WTC11 (cell line): ENCODE measurements at places on chromosomes 1 and 21. TPM values are rescaled to one million over a fixed set of nuclear protein-coding genes. Genes with fewer than 3 reads are reported as not detected.

DNA sequence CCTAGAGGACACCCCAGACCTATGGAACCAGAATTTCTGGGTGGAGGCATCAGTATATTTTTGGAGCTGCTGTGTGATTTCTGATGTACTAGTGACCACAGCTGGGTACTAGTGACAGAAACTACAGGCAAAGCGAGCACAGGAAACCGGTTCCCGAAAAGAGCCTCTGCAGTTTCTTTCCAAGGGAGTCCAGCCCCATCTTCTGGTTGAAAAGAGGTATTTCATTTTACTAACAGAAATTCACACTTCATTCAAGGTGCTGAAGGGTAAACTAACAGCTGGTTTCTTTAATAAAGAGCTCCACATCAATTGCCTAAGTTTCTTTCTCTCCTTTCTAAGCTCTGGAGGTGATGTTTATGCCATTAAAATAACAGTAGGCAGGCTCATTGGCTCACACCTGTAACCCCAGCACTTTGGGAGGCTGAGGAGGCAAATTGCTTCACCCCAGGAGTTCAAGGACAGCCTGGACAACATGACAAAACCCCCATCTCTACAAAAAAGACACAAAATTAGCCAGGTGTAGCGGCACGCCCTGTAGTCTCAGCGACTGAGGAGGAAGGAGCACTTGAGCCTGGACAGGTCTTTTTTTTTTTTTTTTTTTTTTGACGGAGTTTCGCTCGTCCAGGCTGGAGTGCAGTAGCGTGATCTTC is 22.0 kb downstream of the THAP3 start:
- no peak overlapping the region for H3K4me3 ChIP-seq
- H3K4me1 ChIP-seq = peaks cover 16% of the 10 kb centered on the region
- H3K27ac ChIP-seq = peak overlapping the region; percentile 71
- peak; percentile 27 for DNase-seq
- peaks cover 46% of the 10 kb centered on the region for H3K36me3 ChIP-seq

DNA sequence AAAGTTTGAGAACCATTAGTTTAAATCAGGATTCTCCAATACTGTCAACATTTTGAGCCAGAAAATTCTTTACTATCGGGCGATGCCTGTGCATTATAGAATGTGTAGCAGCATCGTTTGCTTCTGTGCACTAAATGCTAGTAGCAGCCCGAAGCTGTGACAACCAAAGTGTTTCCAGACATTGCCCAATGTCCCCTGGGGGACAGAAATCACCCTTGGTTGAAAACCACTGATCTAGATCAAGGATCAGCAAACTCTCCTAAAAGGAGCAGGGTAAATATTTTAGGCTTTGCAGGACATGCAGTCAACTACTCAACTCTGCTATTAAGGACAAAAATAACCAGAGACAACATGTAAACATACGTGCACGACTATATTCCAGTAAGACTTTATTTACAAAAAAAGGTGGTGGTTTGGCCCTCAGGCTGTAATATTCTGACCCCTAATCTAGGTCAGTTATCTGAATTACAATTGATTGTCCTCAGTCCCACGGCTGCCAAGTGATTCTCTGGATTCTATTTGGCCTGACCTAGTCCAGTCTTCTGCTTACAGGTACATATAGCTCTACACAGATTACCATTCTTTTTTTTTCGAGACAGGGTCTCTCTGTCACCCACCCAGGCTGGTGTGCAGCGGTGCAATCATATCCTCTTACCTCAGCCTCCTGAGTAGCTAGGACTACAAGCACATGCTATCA is 10.6 kb downstream of the FAF1 start:
- H3K4me3 ChIP-seq = no peak overlapping the region
- H3K27ac ChIP-seq = no peak overlapping the region; the same call in 1 of the 2 replicates
- no peak for DNase-seq
- no peaks in the 10 kb centered on the region for H3K27me3 ChIP-seq
- peaks cover 12% of the 10 kb centered on the region for H3K36me3 ChIP-seq

GRCh38 chr1:243903041-243903440 is 53.0 kb upstream of the AKT3 start:
- DNase-seq = no peak
- H3K36me3 ChIP-seq = no peaks in the 10 kb centered on the region
- H3K27ac ChIP-seq = no peak overlapping the region
- H3K4me3 ChIP-seq = no peak overlapping the region

DNA sequence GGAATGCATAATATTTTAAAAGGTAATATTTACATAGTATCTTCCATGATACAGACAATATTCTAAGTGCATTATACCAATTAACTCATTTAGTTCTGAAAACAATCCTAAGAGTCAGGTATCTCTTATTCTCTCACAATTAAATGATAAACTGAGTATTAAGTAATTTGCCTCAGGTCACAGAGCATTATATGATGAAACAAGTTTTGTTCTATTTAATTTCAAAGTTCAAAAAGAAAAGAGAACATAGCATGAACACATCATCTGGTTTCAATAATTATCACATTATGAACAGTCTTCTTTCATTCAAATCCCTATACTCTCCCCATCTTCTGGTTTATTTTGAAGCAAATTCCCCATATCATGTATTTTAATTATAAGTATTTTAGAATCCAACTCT is 927.5 kb downstream of the ADGRL2 start:
- no peaks in the 10 kb centered on the region for H3K27me3 ChIP-seq
- no peaks in the 10 kb centered on the region for H3K4me1 ChIP-seq
- DNase-seq = no peak

- no peak overlapping the region for H3K27ac ChIP-seq
- no peaks in the 10 kb centered on the region for H3K27me3 ChIP-seq
- H3K4me3 ChIP-seq = no peak overlapping the region
- DNase-seq = no peak
- peaks cover 7% of the 10 kb centered on the region for H3K36me3 ChIP-seq
These were observed 22.4 kb upstream of the ABCD3 start for GRCh38 chr1:94395748-94396309.

GRCh38 chr1:67853704-67854103 is 20.4 kb upstream of the GNG12 start:
- peaks cover 8% of the 10 kb centered on the region for H3K4me1 ChIP-seq
- H3K27me3 ChIP-seq = no peaks in the 10 kb centered on the region
- H3K27ac ChIP-seq = no peak overlapping the region
- peak; percentile 95 for DNase-seq

- peak; percentile 29 for DNase-seq
- peaks cover 5% of the 10 kb centered on the region; the same call in 1 of the 2 replicates for H3K36me3 ChIP-seq
- peaks cover 13% of the 10 kb centered on the region for H3K4me1 ChIP-seq
- no peak overlapping the region for H3K27ac ChIP-seq
- peaks cover 49% of the 10 kb centered on the region for H3K27me3 ChIP-seq
These were observed 93.6 kb upstream of the SMYD2 start for GRCh38 chr1:214187121-214187900.

GRCh38 chr1:193658081-193658480 is 471.7 kb upstream of the B3GALT2 start:
- no peaks in the 10 kb centered on the region for H3K27me3 ChIP-seq
- no peak for DNase-seq
- H3K36me3 ChIP-seq = no peaks in the 10 kb centered on the region
- no peak overlapping the region for H3K4me3 ChIP-seq

GRCh38 chr1:198604975-198605374 is 33.9 kb upstream of the PTPRC start:
- peaks cover 44% of the 10 kb centered on the region for H3K4me1 ChIP-seq
- H3K27me3 ChIP-seq = no peaks in the 10 kb centered on the region
- DNase-seq = no peak
- no peak overlapping the region for H3K27ac ChIP-seq
- H3K36me3 ChIP-seq = peaks cover 15% of the 10 kb centered on the region

DNA sequence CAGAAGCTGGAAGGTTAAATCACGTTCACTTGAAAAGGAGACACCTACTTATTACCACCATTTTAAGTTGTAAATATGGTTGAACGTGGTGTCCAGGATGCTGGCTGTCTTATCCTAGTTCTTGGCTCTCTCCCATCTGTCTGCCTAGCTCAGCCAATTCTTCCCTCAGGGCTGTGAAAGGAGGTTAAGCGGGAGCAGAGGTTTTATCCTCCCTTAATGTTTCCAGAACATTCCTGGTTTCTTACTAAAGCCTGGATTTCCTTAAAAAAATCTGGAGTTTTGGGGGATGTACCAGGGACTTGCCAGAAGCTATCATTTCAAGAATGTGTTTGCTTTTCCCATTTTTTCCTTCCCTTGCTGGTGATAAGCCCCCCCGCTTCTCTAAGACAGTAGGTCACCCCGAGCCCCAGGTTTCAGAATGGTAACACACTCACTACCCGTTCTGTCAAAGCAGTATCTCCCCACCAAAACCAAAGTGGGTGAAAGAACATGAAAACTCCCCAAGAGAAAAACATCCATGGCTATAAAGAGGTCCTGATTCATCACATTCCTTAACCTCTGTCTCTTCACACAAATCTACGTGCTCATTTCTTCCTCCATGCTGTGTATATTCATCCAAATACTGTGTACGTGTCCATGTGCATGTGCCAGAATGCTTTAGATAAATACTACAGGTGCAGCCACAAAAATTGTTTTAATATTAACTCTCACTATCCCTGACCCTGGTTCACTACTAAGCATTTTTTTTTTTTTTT is 114.7 kb downstream of the MAP3K21 start:
- no peak overlapping the region for H3K27ac ChIP-seq
- peaks cover 4% of the 10 kb centered on the region for H3K27me3 ChIP-seq
- H3K4me1 ChIP-seq = no peaks in the 10 kb centered on the region
- no peak overlapping the region for H3K4me3 ChIP-seq
- H3K36me3 ChIP-seq = peaks cover 29% of the 10 kb centered on the region

DNA sequence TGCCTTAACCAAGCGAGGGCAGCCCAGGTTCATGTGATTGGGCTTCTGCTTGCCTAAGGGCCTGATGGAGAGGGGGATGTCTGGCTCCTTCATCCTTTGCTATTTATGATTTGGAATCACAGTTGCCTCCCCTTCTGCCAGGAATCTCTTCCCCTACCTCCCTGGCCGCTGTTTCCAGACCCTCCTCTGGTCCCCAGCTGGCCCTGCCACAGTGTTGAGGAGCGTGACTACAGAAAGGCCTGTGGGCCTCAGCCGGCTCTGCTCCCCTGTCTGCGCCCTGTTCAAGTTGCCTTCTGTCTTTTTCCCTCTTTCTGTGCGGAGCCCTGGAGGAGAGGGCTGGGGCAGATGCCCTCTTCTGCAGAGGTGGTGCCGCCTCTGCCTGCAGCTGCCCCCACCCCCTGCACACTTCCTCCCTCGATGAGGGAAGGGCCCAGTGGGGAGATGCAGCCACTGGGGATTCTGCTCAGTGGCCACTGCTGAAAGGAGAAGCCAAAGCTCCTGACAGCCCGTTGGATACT is 6.5 kb downstream of the KIAA1614 start:
- no peak overlapping the region for H3K27ac ChIP-seq
- DNase-seq = no peak
- H3K4me3 ChIP-seq = no peak overlapping the region
- peaks cover 10% of the 10 kb centered on the region for H3K27me3 ChIP-seq
- no peaks in the 10 kb centered on the region for H3K36me3 ChIP-seq

- H3K27ac ChIP-seq = no peak overlapping the region
- H3K4me1 ChIP-seq = no peaks in the 10 kb centered on the region
- H3K27me3 ChIP-seq = no peaks in the 10 kb centered on the region
These were observed 441.6 kb downstream of the OMA1 start for GRCh38 chr1:58104960-58105359.

GRCh38 chr1:168300626-168301025 is 19.9 kb downstream of the TBX19 start:
- peaks cover 8% of the 10 kb centered on the region; the same call in 1 of the 2 replicates for H3K4me1 ChIP-seq
- H3K27me3 ChIP-seq = peaks cover 2% of the 10 kb centered on the region; the same call in 1 of the 2 replicates
- no peaks in the 10 kb centered on the region for H3K36me3 ChIP-seq
- H3K4me3 ChIP-seq = no peak overlapping the region
- no peak for DNase-seq

- H3K27ac ChIP-seq = no peak overlapping the region
- DNase-seq = no peak
- H3K4me3 ChIP-seq = no peak overlapping the region
- no peaks in the 10 kb centered on the region; the same call in 1 of the 2 replicates for H3K36me3 ChIP-seq
- no peaks in the 10 kb centered on the region for H3K27me3 ChIP-seq
These were observed 43.4 kb downstream of the SYDE2 start for GRCh38 chr1:85157436-85157835.

- no peak overlapping the region for H3K27ac ChIP-seq
- peaks cover 9% of the 10 kb centered on the region for H3K36me3 ChIP-seq
- DNase-seq = peak; percentile 93
- H3K4me3 ChIP-seq = no peak overlapping the region
These were observed 106.7 kb upstream of the KLHDC7A start for GRCh38 chr1:18373882-18374493.

DNA sequence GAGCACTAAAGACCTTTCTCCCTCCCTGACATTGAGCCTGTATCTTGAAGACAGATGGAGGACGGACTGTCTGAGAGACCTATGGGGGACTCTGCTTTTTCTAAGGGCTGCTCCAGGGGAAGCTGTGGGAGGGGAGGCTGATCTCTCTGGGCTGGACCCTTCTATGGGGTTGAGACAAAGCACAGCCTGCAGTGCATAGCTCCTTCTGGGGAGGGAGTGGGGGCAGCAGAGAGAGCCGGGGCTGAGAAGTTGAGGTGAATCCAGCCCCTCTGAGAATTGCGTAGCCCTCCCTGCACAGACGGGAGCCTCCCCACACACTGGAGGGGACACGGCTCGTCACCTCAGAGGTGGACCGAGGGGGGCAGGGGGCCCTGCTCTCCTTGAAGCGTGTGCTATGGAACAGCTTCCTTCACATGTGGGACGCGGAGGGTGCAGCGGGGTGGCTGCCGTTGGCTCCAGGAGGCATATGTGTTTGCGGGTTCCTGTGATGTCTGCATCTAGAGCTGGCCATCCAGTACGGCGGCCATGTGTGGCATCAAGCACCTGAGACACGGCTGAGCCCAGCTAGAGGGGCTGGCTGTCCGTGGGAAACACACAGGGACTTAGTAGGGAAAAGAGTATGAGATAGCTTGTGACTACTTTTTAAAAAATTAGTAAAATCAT is 299.1 kb downstream of the CAMTA1 start:
- no peaks in the 10 kb centered on the region; the same call in 1 of the 2 replicates for H3K27me3 ChIP-seq
- no peak overlapping the region for H3K27ac ChIP-seq
- H3K4me1 ChIP-seq = no peaks in the 10 kb centered on the region

DNA sequence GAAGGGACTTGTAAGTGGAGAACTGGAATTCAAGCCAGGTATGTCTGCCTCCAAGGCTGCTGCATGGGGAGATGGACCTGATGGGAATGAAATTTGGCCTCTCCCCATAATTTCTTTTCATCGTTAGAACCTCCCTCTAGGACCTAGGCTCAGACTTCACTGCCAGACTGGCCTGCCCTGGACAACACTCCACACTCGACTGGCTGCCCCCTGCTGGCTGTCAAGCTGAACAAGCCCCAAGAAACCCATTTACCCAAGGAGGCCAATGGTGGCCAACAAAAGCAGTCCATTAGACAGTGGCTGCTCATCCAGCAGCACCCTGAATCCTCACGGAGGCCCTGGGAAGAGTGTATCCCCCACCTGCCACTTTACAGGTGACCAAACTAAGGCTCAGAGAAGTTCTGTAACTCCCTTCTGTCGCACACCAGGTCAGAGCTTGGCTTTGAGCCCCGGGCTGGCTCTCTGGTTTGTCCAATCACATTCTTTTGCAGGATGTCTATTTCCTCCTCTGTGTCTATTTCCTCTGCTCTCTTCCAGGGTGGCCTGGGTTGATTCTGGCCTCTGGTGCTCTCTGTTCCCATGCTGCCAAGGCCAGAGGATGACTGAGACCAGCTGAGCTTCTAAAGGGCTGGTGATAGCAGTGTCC is 3.8 kb downstream of the RNF186 start:
- no peaks in the 10 kb centered on the region; the same call in none of the 2 replicates for H3K27me3 ChIP-seq
- peaks cover 30% of the 10 kb centered on the region for H3K4me1 ChIP-seq
- no peaks in the 10 kb centered on the region for H3K36me3 ChIP-seq
- H3K4me3 ChIP-seq = no peak overlapping the region
- H3K27ac ChIP-seq = no peak overlapping the region
- DNase-seq = peak; percentile 72

The OR2T27 gene
- not detected in 3 replicates for total RNA-seq

The LORICRIN gene
- total RNA-seq = not detected in 3 replicates

The OPTC gene
- 0.55 to 1.2 TPM (median 0.76 TPM) in 3 replicates for total RNA-seq

The ITLN2 gene
- 5.9 to 7.8 TPM (median 7.0 TPM) in 3 replicates for total RNA-seq

The SPATA45 gene
- 0.73 to 0.90 TPM (median 0.82 TPM) in 3 replicates for total RNA-seq

The TRAF3IP3 gene
- 0.55 to 0.74 TPM (median 0.71 TPM) in 3 replicates for total RNA-seq

The IPO9 gene
- total RNA-seq = 94.1 to 98.6 TPM (median 97.2 TPM) in 3 replicates

The PIK3CD gene
- 17.9 to 23.1 TPM (median 20.2 TPM) in 3 replicates for total RNA-seq
